ENCODE measurements at places on chromosomes 1 and 21. TPM values are rescaled to one million over a fixed set of nuclear protein-coding genes. Genes with fewer than 3 reads are reported as not detected.

CAMTA1 gene
- total RNA-seq, result 104 TPM

CLEC20A gene
- total RNA-seq, result 1.5 TPM

DNA sequence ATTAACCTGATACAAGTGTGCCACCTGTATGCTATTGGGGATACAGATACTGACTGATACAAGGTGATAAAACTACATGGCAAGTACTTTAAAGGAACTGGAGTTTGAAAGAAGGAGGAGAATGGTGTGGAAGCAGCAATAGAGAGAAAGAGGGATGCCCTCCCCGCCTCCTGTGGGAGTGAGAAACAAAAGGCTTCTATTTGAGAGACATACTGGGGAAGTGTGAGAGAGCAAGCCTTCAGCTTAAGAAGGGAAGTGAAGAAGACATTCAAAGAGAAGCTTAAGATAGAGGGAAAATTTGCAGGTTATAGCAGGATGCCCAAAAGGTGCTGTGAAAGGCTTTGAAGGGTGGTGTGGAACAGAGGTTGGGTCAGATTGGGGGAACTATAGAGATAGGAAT lies 7.7 kb upstream of the ALG14 start:
- no peak for DNase-seq
- no peaks in the 10 kb centered on the region for H3K27me3 ChIP-seq
- no peak overlapping the region for H3K4me3 ChIP-seq
- no peaks in the 10 kb centered on the region for H3K36me3 ChIP-seq

NFASC gene
- 112 TPM for total RNA-seq

- no peak overlapping the region for H3K4me3 ChIP-seq
- no peaks in the 10 kb centered on the region for H3K4me1 ChIP-seq
- no peaks in the 10 kb centered on the region for H3K27me3 ChIP-seq
- H3K36me3 ChIP-seq, result no peaks in the 10 kb centered on the region
Measured at GRCh38 chr1:84510668-84511067, 4.3 kb upstream of the GNG5 start.

FOXO6 gene
- 2.4 TPM for total RNA-seq

DNA sequence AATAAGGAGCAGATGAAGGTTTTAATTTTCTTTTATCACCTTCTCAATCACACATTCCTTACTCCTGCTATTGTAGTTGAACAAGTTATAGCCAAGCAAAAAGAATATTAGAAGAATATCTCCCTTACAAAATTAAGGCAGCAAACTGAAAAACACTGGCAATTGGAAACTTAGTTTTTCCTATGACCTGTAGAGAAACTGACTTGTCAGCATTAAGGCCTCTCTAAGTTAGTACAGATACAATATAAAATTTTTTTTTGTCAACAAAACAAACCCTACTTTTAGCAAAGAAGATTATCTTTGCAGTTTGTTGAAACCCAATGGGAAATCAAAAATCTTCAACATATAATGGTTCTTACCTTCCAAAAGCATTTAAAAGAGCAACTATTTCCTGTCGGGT lies 61.3 kb downstream of the ERO1B start:
- H3K4me3 ChIP-seq, result no peak overlapping the region
- H3K4me1 ChIP-seq, result no peaks in the 10 kb centered on the region
- H3K27ac ChIP-seq, result no peak overlapping the region
- no peak for DNase-seq
- no peaks in the 10 kb centered on the region for H3K36me3 ChIP-seq
- no peaks in the 10 kb centered on the region for H3K27me3 ChIP-seq

DNA sequence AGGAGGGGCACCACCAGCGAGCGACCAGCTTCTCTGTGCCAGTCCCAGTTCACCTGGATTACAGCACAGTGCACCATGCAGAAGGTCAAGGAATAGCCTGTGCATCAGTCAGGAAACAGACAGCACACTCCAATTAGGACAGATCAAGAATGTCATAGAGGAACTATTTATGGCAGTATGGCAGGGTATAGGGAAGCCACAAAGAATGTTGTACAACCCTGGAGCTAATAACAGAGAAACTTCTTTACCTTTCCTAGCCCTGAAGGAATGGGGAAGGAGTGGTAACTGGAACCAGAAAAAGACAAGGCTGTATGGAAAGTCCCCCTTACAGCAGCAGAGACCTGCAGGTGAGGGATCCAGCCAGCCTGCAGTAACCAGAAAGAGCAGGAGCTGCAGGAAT lies 87.8 kb upstream of the USP24 start:
- no peak overlapping the region for H3K27ac ChIP-seq
- no peaks in the 10 kb centered on the region for H3K4me1 ChIP-seq
- no peak for DNase-seq
- no peak overlapping the region for H3K4me3 ChIP-seq

ANGPTL7 gene
- total RNA-seq, result 2,140 TPM

GRCh38 chr1:186518822-186519381 lies 58.0 kb upstream of the PDC start:
- H3K27ac ChIP-seq, result no peak overlapping the region
- DNase-seq, result no peak
- no peaks in the 10 kb centered on the region for H3K36me3 ChIP-seq
- no peaks in the 10 kb centered on the region for H3K4me1 ChIP-seq
- no peaks in the 10 kb centered on the region for H3K27me3 ChIP-seq
- H3K4me3 ChIP-seq, result no peak overlapping the region

DNA sequence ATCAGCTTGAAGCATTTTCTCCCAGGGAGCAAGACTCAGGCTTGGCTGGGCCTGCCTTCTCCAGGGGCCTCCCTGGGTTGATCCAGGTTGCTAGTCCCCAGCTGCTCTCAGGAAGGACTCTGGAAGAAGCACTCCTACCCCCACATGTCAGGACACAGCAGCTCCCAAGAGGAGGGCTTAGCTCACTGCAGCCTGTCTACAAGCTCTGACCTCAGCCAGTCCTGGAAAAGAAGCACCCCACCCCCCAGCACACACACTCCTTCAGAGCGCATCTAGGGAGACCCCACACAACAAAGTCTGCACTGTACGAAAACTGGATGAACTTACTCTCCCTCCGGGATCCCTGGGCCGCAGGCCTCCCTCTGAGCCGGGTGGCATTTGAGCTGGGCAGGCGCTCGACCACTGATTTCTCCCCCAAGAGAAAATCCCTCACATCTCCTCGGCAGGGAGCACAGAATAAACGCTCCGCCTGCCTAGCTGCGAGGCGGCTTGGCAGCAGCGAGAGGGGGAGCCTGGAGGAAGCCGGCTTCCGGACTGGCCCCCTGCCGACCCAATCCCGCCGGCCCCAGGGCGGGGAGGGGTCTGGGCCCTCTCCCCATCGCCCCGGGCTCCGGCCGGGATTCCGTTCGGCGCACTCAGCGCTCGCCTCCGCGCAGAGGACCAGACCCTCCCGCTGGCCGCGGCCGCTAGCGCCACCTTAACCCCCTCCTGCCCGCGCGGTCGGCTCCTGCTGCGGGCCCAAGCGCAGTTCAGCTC lies at the start of gene KCNA2:
Gene KCNA2, minus strand, starts transcription at position 458 of the 756 bp plus-strand sequence. CDS start 1,576 bp downstream, outside the sequence.
- H3K27me3 ChIP-seq, result peaks cover 54% of the 10 kb centered on the region
- peak within 1 kb of the TSS; percentile 75 for H3K4me3 ChIP-seq
- H3K27ac ChIP-seq, result peak within 1 kb of the TSS; percentile 90
- H3K4me1 ChIP-seq, result no peaks in the 10 kb centered on the region

DNA sequence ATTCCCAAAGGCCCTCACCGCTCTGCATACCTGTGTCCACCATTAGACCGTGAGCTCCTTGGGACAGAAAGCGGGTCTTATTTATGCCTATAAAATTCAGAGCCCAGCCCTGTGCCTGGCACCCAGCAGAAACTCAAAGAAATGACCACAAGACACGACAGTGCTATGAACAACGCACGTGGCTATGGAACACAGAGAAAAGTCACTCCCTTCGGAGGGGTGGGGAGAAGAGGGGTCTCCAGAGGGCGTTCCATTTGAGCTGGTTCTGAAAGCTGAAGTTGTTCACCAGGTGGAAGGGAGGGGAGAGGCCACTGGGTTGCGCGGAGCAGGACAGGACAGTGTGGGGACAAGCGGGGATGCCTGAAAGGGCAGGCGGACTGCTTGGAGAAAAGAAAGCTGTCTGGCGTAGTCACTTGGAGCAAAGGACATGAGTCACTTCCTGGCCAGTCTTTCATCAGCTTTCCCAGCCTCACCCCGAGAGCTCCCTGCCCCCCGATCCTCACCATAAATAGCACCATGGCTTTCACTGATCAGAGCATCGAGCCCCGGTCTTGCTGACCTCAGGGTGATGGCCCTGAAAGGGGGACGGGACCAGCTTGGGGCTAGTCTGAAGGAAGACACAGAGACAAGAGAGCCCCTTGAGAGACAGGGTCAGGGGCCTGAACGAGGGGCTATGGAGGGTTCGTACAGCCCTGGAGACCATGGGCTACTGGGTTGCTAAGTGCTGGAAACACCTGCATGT lies 28.5 kb downstream of the ECE1 start:
- DNase-seq, result peak; percentile 73
- no peaks in the 10 kb centered on the region for H3K27me3 ChIP-seq
- peaks cover 8% of the 10 kb centered on the region for H3K36me3 ChIP-seq

GRCh38 chr21:45478115-45478801 lies 64.0 kb downstream of the SLC19A1 start:
- H3K36me3 ChIP-seq, result no peaks in the 10 kb centered on the region
- H3K27me3 ChIP-seq, result no peaks in the 10 kb centered on the region
- peak; percentile 43 for DNase-seq
- H3K4me3 ChIP-seq, result no peak overlapping the region
- peak overlapping the region; percentile 60 for H3K27ac ChIP-seq

DNA sequence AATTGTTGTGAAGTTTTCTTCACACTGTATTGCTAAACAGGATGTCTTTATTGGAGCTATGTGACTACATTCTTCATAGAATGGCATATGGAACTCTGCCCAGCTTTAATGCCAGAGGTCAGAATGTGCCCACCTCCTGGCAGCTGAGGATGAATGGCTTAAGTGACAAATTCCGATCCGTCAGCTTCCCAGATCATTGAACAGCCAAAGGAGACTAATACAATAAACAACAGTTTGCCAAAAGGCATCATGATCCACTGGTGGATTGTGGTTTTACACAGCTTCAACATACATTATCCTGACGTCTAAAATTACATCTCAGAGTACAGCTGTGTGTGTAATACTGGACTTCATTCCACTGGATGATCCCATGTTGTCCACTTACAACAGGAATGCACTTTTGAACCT lies 68.7 kb upstream of the C1orf105 start:
- no peak overlapping the region for H3K4me3 ChIP-seq
- no peak for DNase-seq
- no peaks in the 10 kb centered on the region for H3K27me3 ChIP-seq
- no peaks in the 10 kb centered on the region for H3K36me3 ChIP-seq

HPCA gene
- not detected for total RNA-seq
